ENCODE measurements at places on chromosomes 7 and 10.

DNA sequence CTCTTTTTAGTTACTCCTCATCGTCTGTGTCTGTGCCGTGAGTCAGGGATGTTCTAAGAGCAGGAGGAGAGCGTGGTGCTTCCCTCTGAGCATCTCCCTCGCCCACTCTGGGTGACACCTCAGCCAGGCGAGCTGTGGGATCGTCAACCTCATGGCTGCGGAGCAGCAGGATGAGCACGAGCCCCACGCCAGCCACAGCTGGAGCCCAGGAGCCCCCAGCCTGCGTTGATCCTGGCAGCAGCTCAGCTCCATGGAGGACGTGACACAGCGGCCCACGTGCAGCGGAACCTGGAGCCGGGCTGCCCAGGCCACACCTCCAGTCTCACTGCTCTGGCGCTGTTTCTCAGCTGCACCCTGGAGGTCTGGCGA, 512.0 kb downstream of the PTPRN2 start:
- no peak for DNase-seq

DNA sequence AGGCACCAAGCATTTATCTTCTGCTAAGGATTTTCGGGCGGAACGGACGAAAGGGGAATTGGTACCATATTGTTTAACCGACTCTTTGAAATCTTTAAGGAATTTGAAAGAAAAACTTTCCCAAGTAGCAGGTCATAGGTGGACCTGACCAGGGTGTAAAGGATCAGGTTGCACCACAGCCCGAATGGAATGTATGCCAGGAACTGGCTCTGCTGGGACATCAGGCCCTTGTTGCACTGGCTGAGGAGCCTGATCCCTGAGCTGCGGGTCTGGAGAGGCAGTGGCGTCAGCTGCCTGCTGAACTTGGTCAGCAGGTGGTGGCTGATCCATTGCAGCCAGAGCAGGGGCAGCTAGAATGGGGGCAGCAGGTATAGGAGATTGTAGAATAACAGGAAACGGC, 41.4 kb upstream of the AKR1C2 start:
- DNase-seq, result no peak

- DNase-seq, result no peak
Measured at GRCh38 chr7:35549781-35550180, 145.2 kb downstream of the HERPUD2 start.

DNA sequence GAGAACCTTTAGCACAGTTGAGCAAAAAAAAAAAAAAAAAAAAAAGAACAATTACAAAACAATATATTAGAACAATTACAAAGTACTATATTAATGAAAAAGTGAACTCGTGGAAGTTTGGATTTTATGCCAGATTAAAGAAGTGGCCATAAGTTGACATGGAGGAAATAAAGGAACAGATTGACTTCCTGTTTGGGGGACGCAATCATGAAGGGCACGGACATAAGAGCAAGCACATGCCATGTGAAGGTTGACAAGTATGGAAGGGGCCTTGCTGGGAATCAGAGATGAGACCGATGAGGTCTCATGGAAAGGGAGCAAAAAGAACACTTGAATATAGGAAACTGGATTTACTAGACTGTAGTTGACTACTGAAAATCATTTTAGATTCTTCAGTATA, 61.7 kb downstream of the ICA1 start:
- no peak for DNase-seq

DNA sequence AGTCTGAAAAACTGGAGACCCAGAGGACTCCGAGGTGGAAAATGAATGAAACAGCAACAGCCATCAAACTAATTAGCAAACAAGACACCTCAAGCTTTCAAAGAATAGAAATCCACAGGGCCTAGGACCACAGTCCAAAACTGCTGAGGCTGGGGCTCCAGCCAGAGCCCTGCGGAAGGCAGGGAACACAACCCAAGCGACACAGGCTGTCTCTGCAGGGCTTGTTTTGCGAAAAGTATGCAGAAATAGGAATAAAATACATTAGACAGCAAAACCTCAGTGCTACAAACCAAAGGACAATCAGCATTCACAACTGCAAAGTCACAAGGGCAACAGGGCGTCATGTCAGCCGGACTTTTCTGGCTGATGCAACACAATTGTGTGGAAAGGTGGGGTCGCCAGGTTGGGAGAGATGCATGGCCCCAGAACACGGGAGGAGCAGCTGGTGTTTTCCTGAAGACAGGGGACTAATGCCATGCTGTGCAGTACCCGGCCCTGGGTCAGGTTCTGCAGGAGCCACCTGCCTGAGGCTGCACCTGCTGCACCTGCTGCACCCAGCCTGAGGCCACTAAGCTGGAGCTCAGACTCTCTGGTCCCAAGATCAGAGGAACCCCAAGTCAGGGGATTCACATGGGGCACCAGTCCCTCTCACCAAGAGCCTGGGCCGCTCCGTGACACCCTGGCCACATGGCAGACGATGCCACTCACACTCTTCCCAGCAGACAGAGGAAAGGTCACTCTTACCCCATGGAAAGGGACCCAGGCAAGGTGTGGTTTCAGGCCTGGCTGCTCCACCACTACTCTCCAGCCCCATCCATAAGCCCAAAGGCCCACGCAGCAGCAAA, 74.2 kb downstream of the MAD1L1 start:
- DNase-seq, result no peak

DNA sequence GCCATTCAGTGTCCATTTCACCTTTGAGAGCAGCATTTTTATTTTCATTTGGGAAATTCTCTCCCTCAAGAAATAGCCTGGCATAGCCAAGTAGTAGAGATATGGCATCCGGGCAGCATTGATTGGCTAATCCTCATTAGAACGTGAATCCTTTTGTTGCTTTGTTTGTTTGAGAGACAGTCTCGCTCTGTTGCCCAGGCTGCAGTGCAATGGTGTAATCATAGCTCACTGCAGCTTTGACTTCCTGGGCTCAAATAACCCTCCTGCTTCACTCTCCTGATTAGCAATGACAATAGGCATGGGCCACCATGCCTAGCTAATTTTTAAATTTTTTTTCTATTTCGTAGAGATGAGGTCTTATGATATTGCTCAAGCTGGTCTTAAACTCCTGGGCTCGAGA, 1174.9 kb upstream of the AUTS2 start:
- no peak for DNase-seq

- no peak for DNase-seq
Measured at GRCh38 chr10:47457826-47458225, 26.1 kb downstream of the ANXA8 start.

DNA sequence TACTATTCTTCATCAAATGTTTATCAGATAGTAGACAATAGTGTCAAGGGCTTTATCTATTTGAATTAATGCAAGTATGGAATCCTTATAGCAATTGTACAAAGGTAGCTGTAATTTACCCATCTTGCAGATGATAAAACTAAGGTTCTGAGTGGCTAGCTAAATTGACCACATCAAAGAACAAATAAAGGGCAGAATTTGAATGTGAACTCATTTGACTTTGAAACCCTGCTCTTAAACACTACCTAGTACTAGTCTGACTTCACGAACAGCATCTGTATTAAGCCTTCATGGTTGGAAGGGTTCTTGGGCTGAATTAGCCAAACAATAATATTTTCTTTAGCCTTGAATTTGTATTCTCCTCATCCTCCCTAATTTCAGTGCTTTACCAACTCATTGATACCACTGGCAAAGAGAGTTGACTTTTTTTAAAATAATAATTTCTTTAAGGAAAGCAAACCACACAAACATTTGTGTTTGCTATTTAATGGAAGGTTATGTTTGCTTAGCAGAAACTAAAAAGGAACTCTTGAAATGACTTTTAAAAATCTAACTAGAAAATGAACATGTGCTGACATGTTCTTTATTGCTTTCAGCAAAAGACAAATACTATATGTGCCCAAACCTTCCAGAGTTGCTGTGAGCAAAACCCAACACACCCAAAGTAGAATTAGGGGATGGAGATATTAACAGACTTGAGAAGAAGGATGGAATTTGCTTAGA, 322.6 kb downstream of the RNLS start:
- no peak for DNase-seq

DNA sequence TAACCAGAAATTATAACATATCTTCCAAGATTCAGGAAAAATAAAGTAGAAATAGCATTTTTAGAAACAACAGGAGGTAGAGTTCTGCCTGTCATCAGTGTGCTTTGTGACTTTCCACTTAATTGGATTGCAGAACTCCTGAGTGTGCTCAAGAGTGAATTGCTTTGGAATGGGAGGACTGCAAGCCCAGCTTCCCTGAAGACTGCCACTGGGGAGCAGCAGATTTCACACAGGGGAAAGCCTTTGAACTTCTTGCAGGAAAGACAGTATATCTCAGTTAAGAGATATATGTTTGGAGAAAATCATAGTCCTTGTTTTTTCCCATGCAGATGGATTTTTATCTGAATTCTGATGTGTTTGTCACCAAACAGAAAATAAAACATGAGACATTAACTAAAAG, 124.5 kb downstream of the TMEM168 start:
- DNase-seq, result no peak

Measured in CD8-positive, alpha-beta memory T cell (primary cell).